ENCODE measurements at places on chromosomes 12 and 14.

GRCh38 chr12:27015730-27016076 is 1.5 kb upstream of the TM7SF3 start:
- DNase-seq: peak; percentile 51

GRCh38 chr12:7937833-7938506 is 2.0 kb upstream of the SLC2A3 start:
- DNase-seq: peak; percentile 23

GRCh38 chr12:40907115-40907527 is 214.9 kb downstream of the CNTN1 start:
- DNase-seq: no peak

GRCh38 chr14:49480979-49481498 is 105.1 kb downstream of the RPS29 start:
- DNase-seq: no peak

GRCh38 chr12:102376781-102377180 is 103.6 kb downstream of the IGF1 start:
- no peak for DNase-seq

- no peak for DNase-seq
Measured at GRCh38 chr14:25250516-25250915, 200.6 kb upstream of the STXBP6 start.

GRCh38 chr14:38944691-38945090 is 158.3 kb downstream of the SEC23A start:
- no peak for DNase-seq

DNA sequence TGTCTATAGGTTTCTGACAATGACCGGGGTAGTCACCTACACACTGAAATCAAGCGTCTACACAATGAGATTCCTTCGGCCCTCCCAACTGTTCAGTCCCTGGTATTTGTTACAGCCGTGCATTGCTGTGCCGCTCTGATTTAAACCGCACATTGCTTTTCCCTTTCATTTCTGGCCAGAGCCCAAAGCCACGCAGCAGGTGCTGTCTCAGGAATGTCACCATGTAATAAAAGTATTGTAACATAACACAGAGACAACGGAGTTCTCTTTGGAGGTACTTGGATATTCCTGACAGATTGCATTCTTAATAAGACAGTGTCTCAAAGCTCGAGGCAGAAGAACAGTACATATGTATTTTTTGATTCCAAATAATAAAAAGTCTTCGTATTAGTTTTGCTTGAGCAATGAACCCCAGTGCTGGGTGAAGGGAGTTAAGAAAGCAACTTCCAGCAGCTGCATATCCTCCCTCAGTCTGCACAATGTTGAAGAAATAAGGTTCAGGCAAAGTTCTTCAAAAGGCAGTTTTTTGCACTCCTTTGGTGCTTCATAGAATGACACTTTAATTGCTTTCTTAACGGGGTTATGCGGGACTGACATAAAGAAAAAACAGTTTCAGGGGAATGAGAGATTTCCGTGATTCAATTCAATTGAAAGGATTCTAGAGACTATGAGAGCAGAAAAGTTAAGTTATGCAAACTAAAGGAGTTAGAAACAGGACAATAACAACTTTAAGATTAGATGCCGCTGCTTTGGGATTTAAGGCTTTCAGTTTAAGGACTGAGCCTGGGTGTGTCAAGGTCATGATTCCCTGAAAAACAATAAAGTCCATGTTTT is 288.7 kb upstream of the FLRT2 start:
- peak; percentile 78 for DNase-seq

- peak; percentile 64 for DNase-seq
Measured at GRCh38 chr14:75306927-75307699, 28.5 kb downstream of the FOS start.

GRCh38 chr12:129049917-129050316 is 196.6 kb downstream of the GLT1D1 start:
- peak; percentile 88 for DNase-seq

DNA sequence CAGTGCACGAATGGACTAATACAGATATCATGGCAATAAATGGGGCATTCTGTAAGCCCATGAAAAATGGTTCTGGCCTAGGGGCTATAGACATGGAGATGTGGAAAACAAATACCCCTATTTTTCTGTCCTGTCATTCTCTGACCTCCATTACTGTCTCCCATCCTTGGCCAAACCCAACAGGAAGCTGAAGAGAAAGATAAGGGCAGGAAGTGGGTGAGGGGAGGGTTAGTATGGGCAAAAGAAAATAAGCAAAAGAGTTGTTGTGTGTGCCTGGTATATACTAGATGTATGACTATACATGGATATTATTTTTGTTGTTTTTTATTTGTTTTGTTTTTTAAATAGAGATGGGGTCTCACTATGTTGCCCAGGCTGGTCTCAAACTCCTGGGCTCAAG is 339.3 kb downstream of the PCNX1 start:
- DNase-seq: no peak

DNA sequence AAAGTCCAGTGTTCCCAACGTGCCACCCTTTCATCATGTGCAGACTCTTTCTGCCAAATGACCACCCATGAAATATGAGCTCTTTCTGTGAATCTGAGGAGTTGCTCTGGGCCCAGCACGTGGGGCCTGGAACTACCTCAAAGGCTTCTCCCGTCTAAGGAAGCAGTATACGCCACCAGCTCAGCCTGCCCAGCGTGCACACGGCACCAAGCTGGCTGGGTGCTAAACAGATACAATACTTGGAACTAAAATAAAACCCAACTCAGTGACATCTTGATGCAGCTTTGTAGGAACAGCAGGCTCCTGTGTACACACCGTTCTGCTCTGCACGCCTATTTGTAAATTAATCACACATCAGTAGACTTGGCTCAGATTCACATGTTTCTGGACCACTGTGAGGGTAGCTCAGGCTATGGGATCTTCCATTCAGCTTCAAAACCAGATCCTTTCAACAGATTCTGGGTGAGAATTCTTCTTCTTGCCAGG is 74.8 kb downstream of the ARL6IP4 start:
- DNase-seq: peak; percentile 66

DNA sequence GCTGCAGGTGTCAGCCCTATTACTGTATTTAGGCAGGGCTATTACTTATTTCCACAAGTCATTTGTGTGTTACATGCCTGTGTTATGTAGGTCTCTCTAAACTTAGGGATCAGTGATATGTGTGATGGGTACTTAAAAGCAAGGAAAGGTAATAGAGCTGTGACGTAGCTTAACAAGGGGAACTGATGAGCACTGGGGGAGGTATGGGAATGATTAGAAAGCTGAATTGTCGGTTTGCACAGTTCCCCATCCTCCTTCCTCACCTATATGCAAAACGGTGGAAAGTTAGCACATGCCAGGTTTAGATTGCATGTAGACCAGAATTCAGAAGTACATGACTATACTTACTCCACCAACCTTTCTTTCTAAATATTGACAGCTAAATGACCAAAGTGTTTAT is 494.3 kb upstream of the GARIN6 start:
- no peak for DNase-seq

GRCh38 chr14:64536488-64537245 is 3.9 kb upstream of the HSPA2 start:
- no peak for DNase-seq

- peak; percentile 58 for DNase-seq
Measured at GRCh38 chr12:132558042-132558856, 52.1 kb downstream of the LRCOL1 start.

All from eye (tissue), 1 donor.